ENCODE measurements at places on chromosomes 7 and 10.

- no peak for DNase-seq
Measured at GRCh38 chr7:132773527-132773956, 197.3 kb upstream of the PLXNA4 start.

DNA sequence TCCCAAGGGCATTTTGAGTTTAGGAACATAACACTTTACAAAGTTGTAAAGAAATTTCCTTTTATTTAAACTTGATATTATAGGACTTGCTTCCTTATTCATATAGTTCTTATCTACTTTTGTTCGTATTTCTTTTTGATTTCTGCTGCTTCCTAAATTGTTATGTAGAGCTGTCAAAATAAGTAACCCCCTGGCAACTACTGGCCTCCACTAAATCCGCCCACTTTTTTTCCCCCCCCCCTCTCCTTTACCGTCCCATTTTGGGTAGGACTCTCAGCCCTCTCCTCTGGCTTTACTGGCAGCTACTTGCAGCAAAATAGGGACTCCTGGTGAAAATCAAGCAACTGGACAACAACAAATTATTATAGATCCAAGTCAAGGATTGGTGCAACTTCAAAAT, 1.1 kb downstream of the SP4 start:
- no peak for DNase-seq

- no peak for DNase-seq
Measured at GRCh38 chr7:78702770-78703169, 750.7 kb downstream of the MAGI2 start.

DNA sequence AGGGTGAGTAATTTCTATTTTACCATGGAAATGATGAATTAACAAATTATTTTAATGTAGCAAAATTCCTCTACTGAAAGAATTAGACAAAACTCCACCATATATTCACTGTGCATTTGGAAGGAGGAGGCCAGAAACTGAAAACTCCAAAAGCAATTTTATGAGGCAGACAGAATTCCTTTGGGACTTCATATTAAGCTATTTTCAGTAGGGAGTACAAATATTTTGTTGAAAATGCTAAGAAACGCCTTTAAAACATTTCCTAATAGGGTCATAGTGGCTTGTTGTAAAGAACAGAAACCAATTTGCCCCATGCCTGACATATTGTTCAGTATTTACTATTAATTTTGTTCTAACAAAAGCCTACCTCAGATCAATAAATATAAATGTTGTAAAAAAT, 117.8 kb downstream of the TES start:
- no peak for DNase-seq

- no peak for DNase-seq
Measured at GRCh38 chr7:47552621-47553020, 29.3 kb downstream of the TNS3 start.
